CD4-positive, alpha-beta T cell (primary cell): ENCODE measurements at places on chromosomes 16 and 17.

DNA sequence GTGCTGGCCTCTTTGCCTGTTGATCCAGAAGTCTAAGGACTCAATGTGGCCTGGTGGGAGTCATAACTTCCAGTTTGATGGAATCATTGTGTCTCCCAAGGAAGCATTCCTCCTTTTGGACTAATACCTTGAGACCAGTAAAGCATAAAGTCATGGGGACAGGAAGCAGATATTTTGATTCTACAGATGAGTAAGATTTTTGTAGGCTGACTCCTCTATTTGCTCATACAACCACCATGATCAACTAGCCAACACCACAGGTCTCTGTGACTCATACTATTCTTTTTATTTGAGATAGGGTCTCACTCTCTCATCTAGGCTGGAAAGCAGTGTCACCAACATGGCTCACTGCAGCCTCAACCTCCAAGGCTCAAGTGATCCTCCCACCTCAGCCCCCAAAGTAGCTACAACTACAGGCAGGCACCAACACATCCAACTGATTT lies 6.2 kb downstream of the MT2A start:
- no peak overlapping the region for H3K4me3 ChIP-seq
- no peak for DNase-seq
- H3K36me3 ChIP-seq = no peaks in the 10 kb centered on the region

DNA sequence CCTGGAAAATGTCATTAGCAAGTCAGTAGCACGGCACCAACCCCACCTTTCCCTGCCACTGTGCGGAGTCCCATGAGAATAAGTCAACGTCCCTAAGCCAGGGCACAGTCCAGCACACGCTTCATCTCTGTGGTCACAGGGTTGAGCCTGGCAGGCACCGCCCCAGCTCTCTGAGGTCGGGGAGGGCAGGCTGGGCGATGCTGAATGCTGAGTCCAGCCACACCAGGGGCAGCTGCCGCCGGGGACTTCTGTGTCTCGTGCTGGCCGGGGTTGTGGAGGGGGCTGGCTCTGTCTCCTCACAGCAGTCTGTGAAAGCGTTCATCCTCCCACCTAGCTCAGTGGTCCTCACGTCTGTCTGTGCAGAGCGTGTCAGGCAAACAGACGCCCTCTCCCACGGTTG lies 53.2 kb downstream of the BANP start:
- DNase-seq = no peak
- no peaks in the 10 kb centered on the region for H3K4me1 ChIP-seq
- peaks cover 47% of the 10 kb centered on the region for H3K36me3 ChIP-seq
- no peaks in the 10 kb centered on the region for H3K27me3 ChIP-seq
- H3K4me3 ChIP-seq = no peak overlapping the region

- H3K4me1 ChIP-seq = no peaks in the 10 kb centered on the region
- H3K36me3 ChIP-seq = no peaks in the 10 kb centered on the region
- no peak overlapping the region for H3K4me3 ChIP-seq
- no peaks in the 10 kb centered on the region for H3K27me3 ChIP-seq
Measured at GRCh38 chr17:6959700-6960099, 36.1 kb upstream of the ALOX12 start.

DNA sequence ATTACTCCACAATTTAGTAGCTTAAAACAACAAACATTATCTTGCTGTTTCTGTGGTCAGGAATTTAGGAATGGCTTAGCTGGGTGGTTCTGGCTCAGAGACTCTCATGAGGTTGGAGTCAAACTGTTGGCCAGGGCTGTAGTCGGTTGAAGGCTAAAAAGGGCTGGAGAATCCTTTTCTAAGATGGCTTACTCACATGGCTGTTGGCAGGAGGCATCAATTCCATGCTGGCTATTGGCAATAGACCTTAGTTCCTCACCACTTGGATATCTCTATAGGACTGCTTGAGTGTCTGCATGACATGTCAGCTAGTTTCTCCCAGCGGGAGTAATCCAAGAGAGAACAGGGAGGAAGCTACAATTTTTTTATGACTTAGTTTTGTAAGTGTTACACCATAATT lies 6.6 kb upstream of the EFCAB13 start:
- H3K36me3 ChIP-seq = no peaks in the 10 kb centered on the region
- no peak for DNase-seq
- no peaks in the 10 kb centered on the region for H3K27me3 ChIP-seq
